ENCODE measurements at places on chromosomes 12 and 14.

GRCh38 chr12:91990525-91990924 lies 155.1 kb downstream of the BTG1 start:
- no peaks in the 10 kb centered on the region for H3K36me3 ChIP-seq
- H3K27ac ChIP-seq: no peak overlapping the region
- no peaks in the 10 kb centered on the region for H3K27me3 ChIP-seq
- DNase-seq: no peak
- H3K4me3 ChIP-seq: no peak overlapping the region

GRCh38 chr12:132653567-132654290 lies 33.4 kb downstream of the POLE start:
- no peak overlapping the region for H3K4me3 ChIP-seq
- H3K27me3 ChIP-seq: no peaks in the 10 kb centered on the region
- no peak overlapping the region for H3K27ac ChIP-seq
- DNase-seq: no peak

DNA sequence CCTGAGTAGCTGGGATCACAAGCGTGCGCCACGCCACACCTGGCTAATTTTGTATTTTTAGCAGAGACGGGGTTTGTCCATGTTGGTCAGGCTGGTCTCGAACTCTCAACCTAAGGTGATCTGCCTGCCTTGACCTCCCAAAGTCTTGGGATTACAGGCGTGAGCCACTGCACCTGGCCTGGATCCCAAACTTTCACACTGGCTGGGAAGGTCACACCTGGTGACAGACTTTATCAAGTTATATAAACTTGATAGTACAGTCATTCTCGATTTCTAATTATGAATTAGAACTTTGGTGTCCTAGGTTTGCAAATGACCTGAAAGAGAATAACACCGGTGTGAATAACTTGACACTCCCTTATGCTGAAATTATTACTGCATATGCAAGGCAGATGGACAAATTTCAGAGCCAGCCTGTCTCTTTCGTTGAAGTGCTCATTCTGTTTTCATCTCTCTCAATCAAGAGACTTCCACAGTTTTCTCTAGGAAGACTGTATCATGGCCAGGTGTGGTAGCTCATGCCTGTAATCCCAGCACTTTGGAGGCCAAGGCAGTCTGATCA lies 5.9 kb downstream of the PLBD1 start:
- H3K4me1 ChIP-seq: no peaks in the 10 kb centered on the region
- no peaks in the 10 kb centered on the region for H3K36me3 ChIP-seq
- H3K27ac ChIP-seq: no peak overlapping the region
- no peak for DNase-seq

DNA sequence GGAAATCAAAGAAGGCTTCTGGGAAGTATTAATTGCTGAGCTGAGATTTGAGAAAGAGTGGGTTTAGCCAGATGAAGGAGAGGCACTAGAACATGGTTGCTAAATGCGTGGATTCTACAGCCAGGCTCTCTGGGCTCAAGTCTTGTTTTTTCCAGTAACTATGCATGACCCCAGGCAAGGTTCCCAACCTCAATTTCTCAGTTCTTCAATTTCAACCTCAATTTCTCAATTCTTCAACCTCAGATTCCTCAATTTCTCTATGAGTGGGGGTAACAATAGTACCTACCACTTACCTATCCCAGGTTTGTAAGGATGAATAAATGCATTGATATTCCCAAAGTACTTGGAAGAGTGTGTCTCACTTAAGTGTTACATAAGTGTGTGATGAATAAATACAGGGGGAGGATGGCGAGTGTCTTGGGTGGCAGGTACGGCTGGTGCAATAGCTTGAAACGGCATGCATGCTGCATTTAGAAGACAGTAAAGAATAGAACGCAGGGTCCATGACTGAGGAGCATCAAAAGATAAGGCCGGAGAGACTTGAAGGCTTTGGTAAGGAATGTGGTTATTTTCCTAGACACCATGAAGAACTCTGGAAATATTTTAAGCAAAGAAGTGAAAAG lies 149.1 kb upstream of the ATP2B1 start:
- H3K4me3 ChIP-seq: no peak overlapping the region
- no peaks in the 10 kb centered on the region for H3K36me3 ChIP-seq
- H3K4me1 ChIP-seq: no peaks in the 10 kb centered on the region
- no peak overlapping the region for H3K27ac ChIP-seq

DNA sequence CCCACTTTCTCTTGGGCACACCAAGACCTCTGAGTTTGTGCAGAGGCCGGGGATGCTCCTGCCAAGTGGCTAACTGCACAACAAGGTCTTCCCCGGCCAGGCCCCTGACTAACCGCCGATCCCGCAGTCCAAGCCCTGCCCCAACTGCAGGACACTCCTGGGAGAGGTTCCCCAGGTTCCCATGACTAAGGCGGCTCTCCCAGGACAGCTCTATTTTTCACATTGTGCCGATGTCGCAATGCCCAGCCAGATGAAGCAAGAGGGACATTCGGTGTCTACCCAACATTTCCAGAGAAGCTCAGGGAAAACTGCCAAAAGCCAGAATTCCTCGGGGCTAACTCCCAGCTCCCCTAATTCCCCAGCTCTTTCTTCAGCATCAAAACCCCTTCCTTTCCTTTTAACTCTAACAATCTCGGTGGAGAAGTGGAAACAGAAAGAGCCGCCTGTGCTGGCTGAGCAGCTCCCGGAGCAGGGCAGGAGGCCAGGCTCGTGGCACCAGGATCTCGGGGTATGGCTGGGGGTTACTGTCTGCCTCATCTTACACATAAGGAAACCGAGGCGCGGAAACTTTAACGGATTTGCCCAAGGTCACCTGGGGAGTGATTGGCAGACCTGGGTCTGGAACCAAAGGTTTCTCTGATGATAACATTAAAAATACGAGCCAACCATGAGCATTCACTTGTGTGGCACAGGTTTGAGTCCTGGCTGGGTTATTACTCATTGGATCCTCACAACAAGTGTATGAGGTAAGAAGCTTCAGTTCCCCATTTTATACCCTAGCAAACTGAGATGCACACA lies 318.2 kb downstream of the BCL11B start:
- DNase-seq: no peak
- no peaks in the 10 kb centered on the region for H3K36me3 ChIP-seq
- peak overlapping the region; percentile 40 for H3K4me3 ChIP-seq
- peaks cover 69% of the 10 kb centered on the region for H3K4me1 ChIP-seq

DNA sequence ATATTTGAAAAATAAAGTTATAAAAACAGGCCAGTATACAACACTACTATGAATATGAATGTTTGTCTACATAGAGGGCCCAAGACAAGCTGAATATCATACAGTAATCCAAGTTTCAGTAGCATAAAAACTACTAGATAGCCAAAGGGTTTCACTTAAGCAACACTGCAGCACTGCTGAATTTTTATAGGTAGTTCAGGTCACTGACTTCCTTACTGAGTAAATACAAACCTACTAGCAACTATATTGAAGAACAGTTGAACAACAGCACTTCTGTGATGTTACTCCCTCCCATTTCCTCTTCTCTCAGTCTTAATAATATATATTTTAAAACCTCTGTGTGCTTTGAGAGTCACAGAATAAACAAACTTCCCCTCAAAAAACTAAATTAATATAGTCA lies 42.7 kb downstream of the GTF2A1 start:
- DNase-seq: no peak
- H3K4me1 ChIP-seq: peaks cover 32% of the 10 kb centered on the region
- H3K27ac ChIP-seq: peak overlapping the region; percentile 52
- H3K27me3 ChIP-seq: no peaks in the 10 kb centered on the region
- H3K36me3 ChIP-seq: peaks cover 43% of the 10 kb centered on the region

- DNase-seq: no peak
- peaks cover 15% of the 10 kb centered on the region for H3K27me3 ChIP-seq
- H3K4me3 ChIP-seq: no peak overlapping the region
- H3K4me1 ChIP-seq: peaks cover 25% of the 10 kb centered on the region
Observed at GRCh38 chr14:101365329-101366158, 195.8 kb upstream of the DIO3 start.

DNA sequence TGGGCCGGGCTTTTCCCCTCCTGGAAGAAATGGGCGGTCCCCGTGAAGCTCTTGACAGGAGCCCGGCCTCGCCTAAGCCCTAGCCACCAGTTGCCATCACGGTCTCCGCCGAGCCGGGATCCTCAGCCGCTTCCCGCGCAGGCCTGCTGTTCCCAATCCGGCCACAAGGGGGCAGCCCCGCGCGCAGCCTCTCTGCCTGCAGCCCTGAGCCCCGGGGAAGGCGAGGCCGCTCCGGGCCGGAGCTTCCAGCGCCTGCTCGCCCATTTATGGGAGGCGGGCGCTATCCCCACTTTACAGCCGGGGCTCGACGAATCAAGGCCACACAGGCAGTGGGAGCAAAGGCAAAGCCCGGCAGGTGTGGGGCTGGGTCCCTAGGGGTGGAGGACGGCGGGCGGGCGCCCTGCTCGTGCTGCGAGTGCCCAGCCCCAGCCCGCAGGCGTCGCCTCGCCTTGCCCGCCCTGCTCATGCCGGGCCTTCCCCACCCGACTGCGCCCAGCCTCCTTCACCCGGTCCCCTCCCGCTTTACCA lies 61.5 kb downstream of the LGMN start:
- peaks cover 23% of the 10 kb centered on the region for H3K4me1 ChIP-seq
- H3K4me3 ChIP-seq: peak overlapping the region; percentile 11
- peaks cover 4% of the 10 kb centered on the region for H3K36me3 ChIP-seq
- H3K27me3 ChIP-seq: peaks cover 15% of the 10 kb centered on the region
